ENCODE measurements at places on chromosomes 1 and 21. TPM values are rescaled to one million over a fixed set of nuclear protein-coding genes. Genes with fewer than 3 reads are reported as not detected.

Gene SLC22A15
- 3.9 TPM for total RNA-seq

Gene CAPN9
- 0.39 TPM for total RNA-seq

Gene OLIG2
- not detected for total RNA-seq

Gene PLCH2
- 0.39 TPM for total RNA-seq

Gene PLA2G2A
- not detected for total RNA-seq

Gene TRIM17
- total RNA-seq: 3.1 TPM

Gene TFAP2E
- 0.76 TPM for total RNA-seq

Gene ICOSLG
- 0.43 TPM for total RNA-seq

Gene RAB25
- total RNA-seq: 62.4 TPM

Gene GRHL3
- not detected for total RNA-seq

Gene CCDC17
- total RNA-seq: 2.6 TPM

Gene NKAIN1
- total RNA-seq: 0.79 TPM

Gene ACTL8
- total RNA-seq: not detected

Gene IL6R
- 5.5 TPM for total RNA-seq

Gene LRRC53
- total RNA-seq: not detected

Gene KCNJ9
- total RNA-seq: not detected

Gene MINDY1
- 11.0 TPM for total RNA-seq

Gene ZSWIM5
- total RNA-seq: under 0.01 TPM

Gene C1orf185
- not detected for total RNA-seq

Gene CTBS
- total RNA-seq: 7.3 TPM

Gene SLC30A10
- not detected for total RNA-seq

Gene FAM72D
- total RNA-seq: 0.79 TPM

Gene PLA2G2E
- total RNA-seq: not detected

Gene FCRL4
- total RNA-seq: not detected

Gene ATP5PO
- total RNA-seq: 67.9 TPM

Gene APCS
- total RNA-seq: not detected

Gene RBM11
- not detected for total RNA-seq

Gene RIPK4
- 9.2 TPM for total RNA-seq

Gene JTB
- 161 TPM for total RNA-seq

Gene STUM
- not detected for total RNA-seq

Gene ARHGAP30
- 2.5 TPM for total RNA-seq

Gene LRRC7
- not detected for total RNA-seq

Gene COL8A2
- under 0.01 TPM for total RNA-seq

Gene CREB3L4
- 12.6 TPM for total RNA-seq

Gene BRINP2
- 2.4 TPM for total RNA-seq

Gene SPRR3
- 1.2 TPM for total RNA-seq

Gene USP33
- 57.7 TPM for total RNA-seq

Gene SLC9A1
- total RNA-seq: 10.0 TPM

Gene AHCTF1
- total RNA-seq: 24.7 TPM

Gene HES5
- total RNA-seq: not detected

Gene HMGCS2
- not detected for total RNA-seq

Gene CD101
- total RNA-seq: 1.3 TPM

Gene SPRR2B
- total RNA-seq: not detected

Gene FOXO6
- 0.11 TPM for total RNA-seq

Gene DNALI1
- 3.4 TPM for total RNA-seq

Gene FMO2
- total RNA-seq: not detected

Gene ATP6V1G3
- total RNA-seq: not detected

Gene FAM110D
- total RNA-seq: not detected

Gene AQP10
- total RNA-seq: not detected

Gene HCN3
- total RNA-seq: 2.2 TPM

Gene TMEM82
- not detected for total RNA-seq

Gene CFHR1
- total RNA-seq: not detected

Gene L1TD1
- total RNA-seq: 72.6 TPM

Gene AGPAT3
- total RNA-seq: 10.8 TPM

Gene SIPA1L2
- total RNA-seq: 4.9 TPM

Gene GBP2
- total RNA-seq: 17.8 TPM

Gene NCF2
- 48.4 TPM for total RNA-seq

Gene PLEKHN1
- total RNA-seq: 4.3 TPM

Gene MYOG
- total RNA-seq: not detected
